GOT3 (cell line): ENCODE measurements at places on chromosomes 2 and 18.

DNA sequence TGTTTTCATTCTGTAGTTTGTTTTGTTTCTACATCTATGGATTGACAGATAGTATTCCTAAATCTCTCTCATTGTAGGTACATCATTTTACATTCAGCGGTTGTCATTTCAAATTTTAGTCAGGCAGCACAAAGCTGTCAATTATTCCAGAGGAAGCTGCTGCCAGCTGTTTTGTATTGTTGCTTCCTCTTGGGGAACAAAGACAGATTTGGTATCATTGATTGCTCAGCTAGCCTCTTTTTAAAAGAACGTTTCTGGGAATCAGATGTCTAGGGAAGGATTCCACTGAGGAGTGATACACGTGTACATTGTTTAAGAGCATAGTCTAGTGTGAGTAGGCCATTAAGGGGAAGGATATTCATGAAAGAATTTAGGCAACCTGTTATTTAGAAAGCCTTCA lies 145.8 kb downstream of the AGPS start:
- DNase-seq = no peak

GRCh38 chr18:59029663-59030429 lies 109.8 kb upstream of the SEC11C start:
- DNase-seq = no peak

DNA sequence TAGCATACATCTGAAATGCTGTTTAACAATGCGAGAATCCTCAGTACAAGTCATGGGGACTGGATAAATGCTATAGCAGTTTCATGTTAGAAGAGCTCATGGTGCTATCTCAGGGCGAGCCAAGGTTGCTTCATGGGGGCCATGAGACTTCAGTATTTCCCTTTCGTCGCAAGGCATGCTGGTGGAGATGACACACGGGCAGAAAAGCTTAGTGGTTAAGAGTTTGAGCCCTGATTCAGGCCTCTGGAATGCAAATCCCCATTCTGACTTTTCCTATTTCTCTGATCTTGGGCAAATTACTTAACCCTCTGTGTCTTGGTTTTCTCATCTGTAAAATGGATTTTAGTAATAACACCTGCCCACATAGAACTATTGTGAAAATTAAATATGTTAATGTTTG lies 57.4 kb upstream of the EPHA4 start:
- no peak for DNase-seq

DNA sequence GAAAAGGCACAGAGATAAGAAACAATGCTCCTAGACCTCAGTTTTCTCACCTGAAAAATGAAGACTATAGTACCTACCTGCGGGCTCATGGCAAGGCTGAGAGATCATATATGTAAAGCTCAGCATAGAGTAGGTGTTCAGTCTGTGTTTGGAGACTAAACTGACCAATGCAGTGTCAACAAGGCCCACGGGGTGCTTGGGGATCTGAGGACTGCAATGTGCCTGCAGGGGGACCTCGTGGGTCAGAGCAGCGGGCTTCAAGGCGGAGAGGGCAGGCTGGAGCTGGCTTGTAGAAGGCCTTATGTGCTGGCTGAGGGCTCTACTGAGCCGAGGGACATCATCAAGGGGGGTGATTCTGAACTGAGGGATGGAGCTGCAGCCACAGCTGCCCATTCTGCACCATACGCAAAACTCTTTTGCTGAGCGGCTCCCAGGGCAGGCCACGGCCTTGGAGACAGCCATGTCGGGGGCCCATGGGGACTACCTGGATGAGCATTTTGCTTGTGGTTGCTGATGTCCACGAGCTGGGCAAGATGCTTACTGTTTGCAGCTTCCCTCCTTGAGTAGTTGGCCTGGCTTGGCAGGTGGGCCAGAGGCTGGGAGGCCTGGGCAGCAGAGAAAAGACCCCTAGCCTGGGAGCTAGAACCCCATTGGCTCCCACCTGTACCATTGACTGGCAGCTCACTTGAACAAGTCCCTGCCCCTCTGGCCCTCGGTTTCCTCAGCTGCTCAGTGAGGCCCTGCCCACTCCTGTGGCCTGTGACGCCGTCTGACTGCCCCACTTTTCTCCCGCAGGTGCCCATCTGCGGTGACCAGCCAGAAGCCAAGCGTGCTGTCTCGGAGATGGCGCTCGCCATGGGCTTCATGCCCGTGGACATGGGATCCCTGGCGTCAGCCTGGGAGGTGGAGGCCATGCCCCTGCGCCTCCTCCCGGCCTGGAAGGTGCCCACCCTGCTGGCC lies 23.5 kb downstream of the STEAP3 start:
- DNase-seq = no peak

GRCh38 chr2:104028061-104028460 lies 825.9 kb upstream of the POU3F3 start:
- no peak for DNase-seq

- DNase-seq = no peak
Measured at GRCh38 chr18:25799231-25799630, 291.2 kb downstream of the SS18 start.

DNA sequence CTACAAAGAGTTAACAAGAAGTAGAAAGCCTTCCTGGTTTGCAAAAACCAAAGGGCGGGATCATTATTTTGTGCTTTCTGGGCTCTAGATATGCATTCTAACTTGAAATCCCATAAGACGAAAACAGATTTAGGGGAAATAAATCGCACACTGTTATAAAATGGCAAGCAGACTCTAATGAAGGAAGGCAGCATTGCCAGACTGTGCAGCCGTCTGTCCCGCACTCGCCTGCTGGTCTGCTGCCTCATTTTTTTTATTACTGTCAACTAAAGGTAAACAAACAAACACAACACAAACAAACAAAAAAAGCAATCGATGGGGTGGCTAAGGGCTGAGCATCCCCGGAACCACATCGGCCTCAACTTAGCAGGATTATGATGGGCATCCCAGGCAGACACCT lies 24.4 kb downstream of the ZNF521 start:
- DNase-seq = no peak

- no peak for DNase-seq
Measured at GRCh38 chr2:118539290-118539689, 308.2 kb downstream of the EN1 start.

DNA sequence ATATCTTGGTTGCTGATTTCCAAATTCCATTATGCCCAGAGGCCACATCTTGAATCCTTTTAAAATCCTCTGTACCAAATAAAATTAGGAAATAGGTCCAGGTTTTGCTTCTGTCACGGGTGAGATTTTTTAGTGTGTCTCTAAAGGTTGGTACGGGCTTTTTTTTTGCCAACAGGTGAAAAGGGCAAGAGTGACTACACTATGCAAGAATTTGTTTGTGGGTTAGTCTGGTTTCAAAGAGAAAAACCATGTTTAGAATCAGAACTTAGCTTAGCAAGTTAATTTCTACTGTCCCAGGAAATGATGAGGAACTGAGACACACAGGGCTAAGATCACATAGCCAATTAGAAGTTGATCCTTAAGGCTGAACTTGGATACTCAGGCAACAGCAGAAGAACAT lies 41.7 kb downstream of the POLR1A start:
- DNase-seq = no peak
